ENCODE measurements at places on chromosomes 2 and 18.

DNA sequence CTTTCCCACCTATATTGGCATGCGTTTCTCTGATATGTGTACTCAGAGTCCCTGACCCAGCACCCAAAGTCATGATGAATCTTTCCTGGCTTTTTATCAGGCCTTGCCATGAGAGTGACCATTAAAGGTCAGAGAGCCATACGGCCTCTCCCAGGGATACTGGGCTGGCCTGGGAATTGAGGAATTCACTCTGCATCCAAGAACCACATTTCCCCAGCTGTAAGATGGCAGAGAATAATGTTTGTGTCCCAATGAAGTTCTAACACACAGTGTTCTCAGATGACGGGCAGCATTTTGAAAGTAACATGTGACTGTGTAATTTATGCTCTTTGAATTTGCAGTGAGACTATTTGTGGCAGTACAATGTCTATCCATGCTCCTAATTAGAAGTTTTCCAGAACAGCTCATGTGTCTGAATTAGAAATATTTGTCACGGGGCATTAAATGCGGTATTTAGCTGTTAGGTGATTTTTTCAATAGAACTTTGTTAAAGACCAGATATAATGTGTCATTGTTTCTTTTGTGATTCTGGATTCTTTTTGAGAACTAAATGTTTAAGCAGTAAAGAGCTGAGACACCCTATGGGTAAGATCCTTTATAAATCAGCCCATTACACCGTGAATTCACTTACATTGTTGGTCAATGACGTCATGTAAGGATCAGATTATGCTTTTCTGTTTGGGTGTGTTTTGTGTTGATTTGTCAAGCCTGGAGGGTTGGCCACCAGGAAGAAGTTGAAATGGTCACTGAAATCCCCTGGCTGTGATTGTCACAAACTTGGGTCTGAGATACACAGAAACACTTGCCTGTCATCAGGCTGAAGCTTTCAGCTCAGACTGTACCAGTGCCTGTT lies 7.3 kb upstream of the SLC3A1 start:
- no peak for DNase-seq

GRCh38 chr2:73993778-73994177 lies 9.1 kb downstream of the TET3 start:
- no peak for DNase-seq

DNA sequence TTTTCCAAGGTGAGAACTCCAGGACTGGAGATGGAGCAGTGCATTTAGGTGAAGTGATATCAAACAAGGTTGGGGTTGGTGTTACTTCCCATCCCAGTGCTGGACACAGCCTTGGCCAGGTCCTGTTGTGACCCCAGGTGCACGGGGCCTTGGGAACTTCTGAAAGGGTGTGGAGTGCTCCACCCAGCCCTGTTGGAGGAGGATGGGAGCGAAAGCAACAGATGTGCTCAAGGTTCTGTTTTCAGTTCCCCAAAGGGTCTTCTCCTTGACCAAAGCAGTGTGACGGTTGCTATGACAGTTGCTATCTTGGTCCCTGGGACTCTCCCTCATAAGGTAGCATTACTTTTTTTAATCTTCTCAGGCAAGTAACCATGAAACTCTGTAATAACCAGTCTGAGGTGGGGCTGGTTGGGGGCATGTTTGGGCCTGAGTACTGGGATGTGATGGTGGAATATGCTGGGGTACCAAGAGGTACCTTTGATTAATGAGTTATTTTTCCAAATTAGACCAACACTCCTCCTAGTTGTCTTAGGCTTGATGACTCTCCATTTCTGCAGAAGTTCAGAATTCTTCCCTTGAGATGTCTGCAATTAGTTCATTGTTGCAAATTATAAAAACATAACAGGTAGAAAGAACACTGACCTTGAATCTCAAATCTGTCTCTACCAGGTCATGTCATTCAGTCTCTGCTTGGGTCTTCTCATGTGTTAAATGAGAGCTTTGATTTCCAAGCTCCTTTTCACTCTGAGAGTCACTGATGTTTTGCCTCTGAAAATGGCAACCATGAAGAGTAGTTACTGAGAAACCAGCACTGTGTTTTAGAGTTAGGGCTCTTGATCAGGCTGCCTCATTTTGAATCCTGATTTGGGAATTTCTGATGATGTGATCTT lies 154.5 kb downstream of the RPIA start:
- no peak for DNase-seq

DNA sequence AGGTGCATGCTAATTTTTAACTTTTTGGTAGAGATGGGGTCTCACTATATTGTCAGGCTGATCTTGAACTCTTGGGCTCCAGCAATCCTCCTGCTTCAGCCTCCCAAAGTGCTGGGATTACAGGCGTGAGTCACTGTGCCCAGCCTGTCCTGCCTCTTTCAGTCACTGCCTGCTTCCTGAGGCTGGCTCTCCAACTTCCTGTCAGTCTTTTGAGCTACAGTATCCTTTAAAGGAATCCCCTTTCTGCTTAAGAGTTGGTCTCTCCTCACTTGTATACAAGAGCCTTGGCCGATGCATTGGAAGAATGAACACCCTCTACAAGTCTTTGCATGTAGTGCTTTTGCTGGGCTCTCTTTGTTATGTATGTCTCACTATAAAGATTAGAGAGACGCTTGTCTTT lies 88.4 kb upstream of the SMAD2 start:
- DNase-seq: no peak

- DNase-seq: peak; percentile 59
Observed at GRCh38 chr2:197613509-197613987, 61.8 kb downstream of the RFTN2 start.

DNA sequence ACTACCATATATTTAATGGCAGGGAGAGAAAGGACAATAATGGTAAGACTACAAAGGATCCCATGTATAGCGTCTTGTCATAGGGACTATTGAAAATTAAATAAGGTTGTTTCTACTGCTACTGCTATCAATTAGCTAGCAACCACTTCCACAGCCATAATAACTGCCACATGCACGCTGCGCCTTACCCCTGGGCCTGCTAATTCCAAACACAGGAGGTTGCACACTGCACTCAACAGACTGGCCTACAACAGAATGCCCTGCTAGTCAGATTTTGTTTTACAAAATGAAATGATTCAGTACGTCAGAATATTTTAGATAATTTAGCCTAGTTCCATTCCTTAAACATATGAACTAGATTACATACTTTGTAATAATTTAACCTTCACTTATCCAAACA lies 121.0 kb upstream of the SMAD7 start:
- no peak for DNase-seq

DNA sequence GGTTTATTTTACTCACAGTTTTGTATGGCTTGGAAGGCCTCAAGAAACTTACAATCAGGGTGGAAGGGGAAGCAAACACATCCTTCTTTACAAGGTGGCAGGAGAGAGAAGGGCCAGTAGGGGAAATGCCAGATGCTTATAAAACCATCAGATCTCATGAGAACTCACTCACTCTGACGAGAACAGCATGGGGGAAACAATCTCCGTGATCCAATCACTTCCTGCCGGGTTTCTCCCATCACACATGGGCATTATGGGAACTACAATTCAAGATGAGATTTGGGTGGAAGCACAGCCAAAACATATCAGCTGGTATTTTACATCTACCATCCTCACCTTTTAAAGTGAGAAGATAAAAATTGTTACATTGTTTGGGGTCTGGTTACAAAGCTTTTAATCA lies 427.9 kb upstream of the CDH7 start:
- DNase-seq: no peak

DNA sequence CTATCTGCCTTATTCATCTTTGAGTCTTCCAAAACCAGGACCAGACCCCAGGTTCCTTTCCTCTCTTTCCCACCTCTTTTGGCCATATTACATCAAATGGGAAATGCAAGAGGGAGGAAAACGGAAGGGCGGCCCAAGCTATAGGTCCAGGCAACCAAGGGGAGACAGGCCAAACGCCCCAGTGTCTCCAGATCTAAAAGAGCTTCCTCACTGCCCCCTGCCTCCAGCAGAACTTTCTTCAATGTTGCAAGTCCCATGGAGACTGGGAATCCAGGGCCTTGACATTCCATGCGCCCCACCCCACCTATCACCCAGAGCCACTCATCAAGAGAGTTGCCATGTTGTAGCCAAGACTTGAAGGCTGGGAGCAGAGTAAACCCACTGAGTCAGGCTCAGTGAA lies 15.4 kb downstream of the TNS1 start:
- DNase-seq: no peak

DNA sequence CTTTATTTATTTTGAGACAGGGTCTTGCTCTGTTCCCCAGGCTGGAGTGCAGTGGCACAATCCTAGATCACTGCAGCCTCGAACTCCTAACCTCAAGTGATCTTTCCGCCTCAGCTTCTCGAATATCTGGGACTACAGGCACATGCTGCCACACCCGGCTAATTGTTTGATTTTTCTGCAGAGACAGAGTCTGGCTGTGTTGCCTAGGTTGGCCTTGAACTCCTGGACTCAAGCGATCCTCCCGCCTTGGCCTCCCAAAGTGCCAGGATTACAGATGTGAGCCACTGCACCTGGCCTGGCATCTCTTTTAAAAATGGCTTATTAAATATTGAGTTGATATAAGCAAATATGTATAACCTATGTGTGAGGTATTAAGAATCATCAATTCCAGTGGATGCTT lies 209.5 kb downstream of the FAM210A start:
- no peak for DNase-seq

Data from fibroblast of the conjunctiva (primary cell).